ENCODE measurements at places on chromosomes 3 and 15.

DNA sequence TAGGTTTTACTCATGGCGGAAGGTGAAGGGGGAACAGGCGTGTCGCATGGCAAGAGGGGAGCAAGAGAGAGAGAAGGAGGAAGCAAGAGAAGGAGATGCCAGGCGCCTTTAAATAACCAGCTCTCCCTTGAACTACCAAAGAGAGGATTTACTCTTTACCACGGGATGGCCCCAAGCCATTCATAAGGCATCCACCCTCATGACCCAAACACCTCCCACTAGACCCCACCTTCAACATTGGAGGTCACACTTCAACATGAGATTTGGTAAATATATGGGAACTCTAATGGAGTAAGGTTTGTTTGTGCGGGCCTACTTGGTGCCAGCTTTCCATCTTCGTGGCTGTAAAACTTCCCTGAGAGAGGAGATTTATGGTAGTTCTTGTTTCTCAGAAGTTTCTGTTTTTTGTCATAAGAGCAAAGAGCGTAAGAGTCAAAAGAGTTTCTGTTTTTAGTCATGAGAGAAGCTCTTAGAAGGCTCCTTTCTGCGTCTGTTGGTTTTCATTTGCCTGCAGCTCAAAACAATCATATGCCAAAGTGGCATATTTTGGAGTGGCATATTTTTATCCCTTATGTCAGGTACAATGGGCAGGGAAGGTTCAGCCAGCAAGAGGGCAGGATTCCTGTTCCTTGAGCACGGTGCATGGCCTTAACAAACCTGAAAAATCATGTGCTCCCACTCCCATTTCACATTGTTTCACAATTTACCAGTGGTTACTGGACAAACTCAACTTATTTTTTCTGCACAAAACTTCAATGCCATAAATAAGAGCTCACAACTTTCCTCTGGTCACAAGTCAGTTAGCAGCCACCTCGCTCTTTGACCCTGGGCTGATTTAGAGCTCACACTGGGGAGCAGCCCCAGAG lies 12.5 kb downstream of the PML start:
- DNase-seq: no peak

GRCh38 chr15:58931987-58932588 lies 1.4 kb downstream of the SLTM start:
- DNase-seq: no peak

GRCh38 chr3:30832961-30833575 lies 61.4 kb downstream of the GADL1 start:
- DNase-seq: no peak

DNA sequence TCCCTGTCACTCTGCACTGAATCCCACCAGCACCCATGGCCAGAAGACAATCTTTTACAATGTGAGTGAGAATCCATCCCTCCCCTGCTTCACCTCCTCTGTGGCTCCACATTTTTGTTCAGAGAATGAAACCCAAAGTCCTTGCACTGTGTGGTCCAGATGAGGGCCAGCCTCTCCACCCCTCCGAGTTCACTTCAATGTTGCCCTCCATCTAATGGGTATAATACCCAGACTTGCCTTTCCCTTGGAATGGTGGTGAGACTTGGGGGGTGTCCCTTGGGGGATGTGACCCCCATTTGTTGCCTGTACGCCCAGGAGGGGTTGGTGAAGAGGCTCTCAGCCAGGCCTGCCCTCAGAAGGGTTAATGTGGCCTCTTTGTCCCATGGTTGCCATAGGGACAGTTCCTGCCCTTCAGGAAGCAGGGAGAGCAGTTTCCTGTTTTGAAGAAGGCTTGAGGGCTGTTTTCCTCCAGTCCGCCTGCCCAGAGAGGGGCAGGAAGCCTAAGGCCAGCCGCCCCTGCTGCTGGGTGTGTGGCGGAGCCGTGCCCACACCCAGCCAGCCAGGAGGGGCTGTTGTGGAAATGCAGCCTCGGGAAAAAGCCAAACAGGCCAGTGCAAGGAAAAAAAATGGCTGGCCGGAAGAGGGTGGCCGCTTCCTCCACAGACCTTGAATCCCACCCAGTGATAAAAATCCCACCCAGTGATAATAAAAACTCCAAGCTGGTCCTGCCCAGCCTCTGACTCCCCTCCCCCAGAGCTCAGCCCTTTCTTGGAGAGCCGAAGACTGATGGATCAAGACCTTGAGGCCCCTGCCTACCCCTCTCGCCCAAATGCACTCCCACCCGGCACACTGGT lies 14.6 kb upstream of the FGD5 start:
- no peak for DNase-seq

GRCh38 chr3:187795207-187795960 lies 50.1 kb upstream of the BCL6 start:
- no peak for DNase-seq

GRCh38 chr15:84112025-84112424 lies 123.5 kb upstream of the GOLGA6L4 start:
- DNase-seq: no peak

DNA sequence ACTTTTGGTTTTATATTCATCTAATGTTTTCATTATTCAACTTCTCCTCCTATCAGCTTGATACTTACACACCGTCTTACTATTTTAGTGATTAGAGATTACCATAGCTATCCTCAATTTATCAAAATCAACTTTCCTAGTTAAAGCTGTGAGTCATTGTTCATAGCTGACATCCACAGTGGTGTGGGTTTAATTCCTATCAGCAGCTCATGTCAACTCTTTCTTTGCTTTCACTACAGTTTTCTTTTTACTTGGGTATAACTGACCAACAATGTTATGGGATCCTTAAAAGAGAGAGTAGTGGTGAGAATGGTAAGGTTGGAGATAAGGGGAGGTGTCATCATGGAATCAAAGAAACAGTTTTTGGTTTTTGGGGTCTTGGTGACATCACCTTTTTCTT lies 112.7 kb downstream of the NFKBIZ start:
- no peak for DNase-seq

GRCh38 chr3:57500506-57500905 lies 43.6 kb downstream of the DNAH12 start:
- no peak for DNase-seq

All from NCI-H1417 treated with DMSO at 0.1 percent for 48 hours (cell line).